ENCODE measurements at places on chromosomes 1 and 21.

- no peak for DNase-seq
These were observed 72.2 kb downstream of the PHTF1 start for GRCh38 chr1:113686891-113687618.

DNA sequence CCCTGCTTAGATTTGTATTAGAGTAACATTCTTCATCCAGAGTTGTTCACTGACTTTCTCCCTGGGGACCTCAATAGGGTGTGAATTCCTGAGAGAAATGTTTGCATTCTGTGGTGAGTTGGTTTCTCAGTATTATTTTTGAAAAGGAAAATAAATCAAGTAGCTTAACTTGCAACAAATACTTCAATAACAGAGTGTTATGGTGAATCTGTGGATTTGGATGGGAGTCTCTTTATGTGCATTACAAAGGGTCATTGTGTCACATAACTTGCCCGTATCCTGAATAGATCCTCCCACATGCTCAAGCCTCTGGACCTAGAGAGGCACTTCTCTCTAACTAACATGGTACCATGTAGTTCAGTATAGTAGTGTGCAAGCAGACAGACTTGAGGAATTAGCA is 68.4 kb upstream of the IPO9 start:
- no peak for DNase-seq

DNA sequence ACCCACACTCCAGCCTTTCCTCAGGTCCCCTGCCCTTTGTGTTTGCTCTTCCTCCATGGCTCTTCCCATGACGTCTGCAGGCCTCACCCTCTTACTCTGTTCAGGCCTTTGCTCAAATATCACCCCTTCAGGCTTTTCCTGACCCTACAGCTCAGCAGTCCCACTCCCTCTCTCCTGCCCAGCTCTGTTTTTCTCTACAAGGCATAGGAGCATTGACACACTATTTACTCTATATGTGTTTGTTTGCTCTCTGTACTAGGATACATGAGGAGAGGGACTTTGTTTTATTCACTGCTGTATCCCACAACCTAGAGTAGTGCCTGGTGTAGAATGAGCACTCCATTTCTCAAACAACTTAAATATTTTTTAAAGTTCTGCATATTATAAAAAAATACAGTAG is 107.4 kb upstream of the COA6 start:
- no peak for DNase-seq

DNA sequence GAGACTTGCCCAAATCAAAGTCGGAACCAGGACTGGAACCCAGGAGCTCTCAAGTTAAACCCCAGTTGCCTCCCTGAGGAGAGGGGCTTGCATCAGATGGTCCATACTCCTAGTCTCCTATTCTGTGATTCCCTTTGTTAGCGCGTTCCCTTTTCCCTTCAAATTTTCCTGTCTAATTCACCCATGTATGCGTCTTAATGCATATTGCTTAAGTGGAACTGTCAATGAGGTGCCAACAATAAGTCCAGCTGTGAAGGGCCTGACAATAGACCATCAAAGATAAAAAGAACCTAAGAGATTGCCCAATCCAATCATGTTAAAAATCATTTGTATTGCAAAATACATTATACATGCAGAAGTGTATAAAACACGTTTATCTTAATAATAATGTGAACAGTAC is 634 bp upstream of the SPATA6 start:
- DNase-seq, result no peak

- no peak for DNase-seq
These were observed 2.2 kb downstream of the ERRFI1 start for GRCh38 chr1:8023995-8024313.

- no peak for DNase-seq
These were observed 118.4 kb upstream of the TNR start for GRCh38 chr1:175861626-175862367.

DNA sequence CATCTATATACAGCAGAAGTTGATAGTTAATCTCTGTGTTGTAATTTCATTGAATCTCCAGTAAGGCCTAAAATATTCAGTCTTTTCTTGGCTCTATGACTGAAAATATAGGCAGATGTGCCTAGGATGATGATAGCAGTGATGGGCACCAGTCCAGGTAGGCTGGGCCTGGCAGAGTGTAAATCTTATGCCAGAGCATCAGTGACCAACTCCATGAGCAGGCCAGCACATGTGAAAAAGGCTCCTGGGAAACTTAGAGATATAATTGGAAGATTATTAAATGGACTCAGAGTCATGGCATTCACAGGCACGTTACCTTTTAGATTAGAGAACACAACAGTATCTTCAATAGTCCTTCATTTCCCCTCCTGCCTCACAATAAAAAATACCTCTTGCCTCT is 20.7 kb upstream of the CYYR1 start:
- no peak for DNase-seq

- no peak for DNase-seq
These were observed 26.4 kb upstream of the RUNX1 start for GRCh38 chr21:35075546-35075945.

- no peak for DNase-seq
These were observed 354.6 kb downstream of the PTPRU start for GRCh38 chr1:29590583-29591565.

DNA sequence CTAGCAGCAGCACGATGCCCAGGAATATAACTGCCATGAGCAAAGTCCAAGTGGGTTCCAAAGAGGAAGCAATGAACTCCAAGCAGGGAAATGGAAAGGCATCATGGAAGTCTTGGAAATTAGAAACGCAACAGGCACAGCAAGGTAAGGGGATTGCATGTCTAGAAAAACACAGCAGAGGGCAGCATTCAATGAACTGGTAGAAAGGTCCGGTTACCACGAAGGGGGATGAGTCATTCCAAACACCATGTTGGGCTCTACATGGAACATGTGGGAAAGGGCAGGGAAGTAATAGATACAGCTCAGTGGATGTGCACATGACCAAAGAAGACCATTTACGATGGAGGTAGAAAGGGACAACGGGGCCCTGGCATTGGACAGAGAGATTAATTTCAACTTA is 36.4 kb downstream of the RXRG start:
- no peak for DNase-seq

GRCh38 chr21:43634618-43635017 is 24.7 kb downstream of the HSF2BP start:
- no peak for DNase-seq

GRCh38 chr1:78009836-78010235 is 5.1 kb downstream of the DNAJB4 start:
- no peak for DNase-seq

DNA sequence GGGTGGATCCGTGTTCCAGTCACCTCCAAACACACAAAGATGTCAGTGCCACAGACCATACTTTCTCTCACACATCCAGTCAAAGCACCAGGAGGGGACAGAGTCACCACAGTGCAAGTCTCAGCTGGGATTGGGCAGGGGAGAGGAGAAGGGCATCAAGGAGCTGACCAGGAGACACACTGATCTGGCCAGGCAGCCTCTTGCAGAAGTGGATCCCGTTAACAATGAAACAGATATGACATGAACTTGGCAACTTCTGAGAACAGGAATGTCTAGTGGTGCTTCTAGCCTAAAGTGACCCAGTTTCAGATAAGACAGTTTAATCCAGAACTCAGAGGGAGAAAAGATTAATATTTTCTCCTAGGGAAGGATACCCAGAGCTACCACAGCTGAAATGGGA is 71.0 kb downstream of the HIVEP3 start:
- no peak for DNase-seq

DNA sequence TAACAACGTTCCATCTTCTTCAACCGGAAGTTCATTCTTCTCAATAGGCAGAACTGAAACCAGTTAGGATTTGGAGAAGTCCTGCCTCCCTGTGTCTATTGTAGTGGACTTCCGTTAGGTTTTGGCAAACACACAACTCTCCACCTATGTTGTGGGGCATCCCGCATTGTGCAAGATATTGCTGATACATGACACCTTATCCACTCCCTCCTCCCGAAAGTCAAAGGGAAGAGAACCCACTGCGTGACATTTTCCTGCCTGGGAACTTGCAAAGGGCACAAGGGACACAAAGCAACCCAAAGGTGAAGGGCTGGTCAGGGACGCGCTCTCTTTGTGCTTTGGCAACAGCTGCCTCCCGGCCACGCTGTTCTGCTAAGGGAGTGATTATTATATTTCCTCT is 164.8 kb downstream of the TPR start:
- no peak for DNase-seq

DNA sequence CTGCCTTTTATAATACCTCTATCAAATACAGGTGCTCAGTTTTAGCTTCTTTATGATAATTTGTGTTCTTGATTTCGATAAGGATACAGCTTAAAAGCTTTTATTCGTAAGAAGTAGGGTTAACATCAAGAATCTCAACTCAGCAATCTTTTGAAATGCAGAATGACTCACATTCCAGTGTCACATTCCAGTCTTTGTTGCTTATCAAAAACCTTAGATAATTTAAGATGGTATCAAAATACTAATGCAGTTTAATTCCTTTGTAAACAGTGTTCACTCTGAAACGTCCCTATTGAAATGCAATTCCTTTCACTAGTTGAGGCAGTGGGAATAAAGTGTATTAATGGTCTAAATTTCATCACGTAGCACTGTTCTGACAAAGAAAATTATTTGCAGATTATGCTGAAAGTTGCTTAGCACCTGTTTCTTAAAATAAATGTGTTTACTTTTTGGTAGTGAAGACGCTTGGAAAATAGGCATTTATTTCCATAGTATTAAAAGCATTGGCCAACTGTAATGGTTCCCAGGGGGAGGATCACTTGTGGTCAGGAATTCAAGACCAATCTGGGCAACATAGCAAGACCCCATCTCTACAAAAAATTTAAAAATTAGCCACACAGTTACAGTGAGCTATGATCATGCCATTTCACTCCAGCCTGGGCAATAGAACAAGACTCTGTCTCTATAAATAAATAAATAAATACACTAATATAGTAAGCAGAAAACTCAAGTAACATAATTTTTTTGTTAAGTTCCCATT is 10.1 kb upstream of the CNN3 start:
- DNase-seq, result no peak

- no peak for DNase-seq
These were observed 5.3 kb downstream of the C1orf116 start for GRCh38 chr1:207027206-207027777.

- DNase-seq, result no peak
These were observed 2.0 kb upstream of the GJC2 start for GRCh38 chr1:228147768-228148167.

- no peak for DNase-seq
These were observed 32.5 kb downstream of the RGS13 start for GRCh38 chr1:192668409-192668983.

DNA sequence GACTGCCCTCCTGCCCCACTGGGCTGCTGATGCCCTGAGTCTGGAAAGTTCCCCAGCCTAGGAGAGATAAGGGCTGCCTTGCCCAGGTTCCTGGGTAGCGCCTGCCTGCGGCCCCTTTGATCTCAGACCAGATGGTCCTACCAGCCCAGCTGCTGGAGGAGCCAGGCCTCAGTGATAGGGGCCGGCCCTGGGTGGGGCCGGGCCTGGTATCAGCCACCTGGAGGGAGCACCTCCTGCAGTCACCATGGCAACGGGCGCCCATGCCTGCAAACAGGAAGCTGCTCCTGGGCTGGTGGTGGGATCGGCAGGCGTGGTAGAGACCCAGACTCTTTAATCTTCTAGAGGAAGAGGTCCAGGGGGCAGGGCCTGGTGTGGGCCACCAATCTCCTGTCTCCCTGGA is 119.7 kb upstream of the WNT4 start:
- DNase-seq, result no peak

Measured in stimulated activated CD4-positive, alpha-beta T cell treated with anti-CD3 and anti-CD28 coated beads, Interleukin-4, amount 100 ng/mL, for 24 hours (primary cell).